Sciatic nerve (tissue), 2 donors: ENCODE measurements at places on chromosomes 1 and 21. TPM values are rescaled to one million over a fixed set of nuclear protein-coding genes. Genes with fewer than 3 reads are reported as not detected.

Gene OR2L8
- total RNA-seq, result 0.53 TPM

DNA sequence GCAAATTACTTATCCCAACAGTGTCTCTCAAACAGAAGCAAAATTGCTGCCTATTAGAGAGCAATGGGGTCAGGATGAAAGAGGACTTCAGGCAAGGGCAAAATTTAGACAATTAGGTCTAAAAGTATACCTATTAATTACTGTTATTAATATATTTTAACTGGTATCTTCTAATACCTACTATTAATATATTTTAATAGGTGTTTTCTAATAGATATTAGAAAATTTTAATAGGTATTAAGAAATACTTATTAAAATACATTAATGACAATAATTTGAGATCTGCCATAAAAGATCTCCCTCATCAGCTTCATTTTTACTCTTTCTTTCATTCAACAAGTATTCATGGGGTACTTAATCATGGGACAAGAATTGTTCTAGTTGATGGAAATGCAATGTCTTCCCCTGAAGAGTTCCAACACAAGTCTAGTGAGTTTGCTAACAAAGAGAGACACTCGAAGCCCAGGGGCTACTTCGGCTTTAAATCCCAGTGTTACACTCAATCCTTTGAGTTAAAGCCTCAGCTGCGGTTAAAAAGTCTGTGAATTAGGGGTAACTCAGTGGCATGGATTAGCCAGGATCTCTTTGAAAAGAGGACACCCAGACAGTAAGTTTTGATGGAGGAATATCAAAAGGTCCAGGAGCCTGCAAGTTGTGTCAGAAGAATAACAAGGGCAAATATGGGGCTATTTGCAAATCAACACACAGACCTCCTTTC, 44.1 kb downstream of the STYXL2 start:
- no peak for DNase-seq

DNA sequence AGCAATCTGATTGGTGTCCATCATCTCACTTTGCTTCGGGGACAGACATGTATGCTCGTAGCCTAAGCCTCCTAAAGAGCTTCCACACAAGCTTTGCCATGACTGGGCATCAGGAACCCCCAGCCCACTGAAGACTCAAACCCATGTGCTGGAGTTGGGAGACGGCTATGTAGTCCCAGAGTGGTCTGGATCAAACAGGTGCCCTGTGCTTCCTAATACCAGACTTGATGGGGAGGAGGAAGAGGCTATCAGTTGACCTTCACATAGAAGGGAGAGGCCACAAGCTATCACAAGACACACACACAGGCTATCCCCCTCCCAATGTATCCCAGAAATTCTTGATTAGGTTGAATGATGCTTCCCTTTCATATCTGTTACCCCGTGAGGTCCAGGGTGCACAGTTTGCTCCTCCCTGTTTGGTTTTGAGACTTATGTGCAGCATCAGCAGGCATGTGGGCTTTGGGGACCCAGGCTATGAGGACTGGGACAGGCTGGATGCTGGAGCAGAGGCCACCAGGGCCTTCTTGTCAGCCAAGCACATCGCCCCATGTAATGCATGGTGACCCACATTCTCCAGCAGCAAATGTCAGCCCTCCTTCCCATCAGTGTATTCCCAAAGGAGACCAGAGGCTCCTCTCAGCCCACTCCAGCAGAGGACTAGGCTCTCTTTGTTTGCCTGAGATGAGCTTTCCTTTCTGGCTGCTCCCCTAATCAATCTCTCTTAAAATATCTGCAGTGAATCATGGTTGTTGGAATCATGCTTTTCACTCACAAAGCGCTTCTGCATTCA, 159.8 kb downstream of the GRIK3 start:
- DNase-seq, result peak; percentile 34

DNA sequence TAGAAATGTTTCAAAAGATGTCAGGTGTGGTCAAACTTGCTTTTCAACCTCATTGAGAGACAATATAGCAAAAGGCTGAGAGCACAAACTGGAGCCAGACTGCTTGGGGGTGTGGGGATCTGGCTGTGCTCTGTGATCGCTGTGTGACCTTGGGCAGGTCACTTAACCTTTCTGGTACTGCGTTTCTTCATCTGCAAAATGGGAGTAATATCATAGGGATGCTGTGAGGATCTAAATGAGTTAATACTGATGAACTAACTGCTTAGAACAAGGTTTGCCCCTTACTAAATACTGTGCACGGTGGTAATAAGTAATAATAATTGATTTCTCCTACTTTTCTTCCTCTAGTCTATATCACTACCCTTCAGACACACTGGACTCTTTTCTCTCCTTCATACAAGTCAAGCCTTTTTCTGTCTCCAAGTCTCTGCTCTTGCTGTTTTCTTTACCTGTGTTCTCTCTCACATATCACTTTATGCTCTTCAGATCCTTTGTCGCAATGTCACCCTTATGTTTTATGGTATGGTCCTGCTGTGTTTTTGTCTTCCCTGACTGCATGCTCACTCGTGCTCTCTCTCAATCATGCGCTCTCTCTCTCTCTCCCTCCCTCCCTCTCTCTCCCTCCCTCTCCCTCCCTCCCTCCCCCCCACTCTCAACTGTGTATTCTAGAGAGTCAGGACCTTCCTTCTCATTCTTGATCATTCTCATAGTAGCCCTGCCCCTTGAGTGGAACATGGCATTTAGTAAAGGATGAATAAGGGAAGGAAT, 3.3 kb downstream of the MGST3 start:
- no peak for DNase-seq

GRCh38 chr1:212467843-212468482, 35.2 kb downstream of the NENF start:
- DNase-seq, result no peak

DNA sequence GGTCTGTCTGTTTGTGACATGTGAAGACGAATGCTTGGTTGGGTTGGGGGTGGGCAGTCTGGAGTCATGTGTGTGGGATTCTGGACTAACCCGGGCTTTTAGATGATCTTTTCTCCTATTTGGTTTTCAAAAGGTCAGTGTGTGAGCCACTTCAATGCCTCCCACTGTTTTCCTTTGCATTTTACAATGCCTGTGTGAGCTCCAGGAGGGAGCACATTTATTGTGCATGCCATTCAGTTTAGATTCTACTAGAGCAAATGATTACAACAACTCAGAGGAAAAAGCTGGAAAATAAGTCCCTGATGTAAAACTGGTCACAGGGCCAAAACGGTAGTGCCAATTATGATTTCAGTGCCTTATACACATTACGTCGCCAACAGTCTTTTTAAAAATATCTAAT, 90.9 kb downstream of the LYPLAL1 start:
- no peak for DNase-seq
